ENCODE measurements at places on chromosomes 3 and 15.

- DNase-seq: no peak
These were observed 17.0 kb downstream of the THAP10 start for GRCh38 chr15:70875001-70875782.

DNA sequence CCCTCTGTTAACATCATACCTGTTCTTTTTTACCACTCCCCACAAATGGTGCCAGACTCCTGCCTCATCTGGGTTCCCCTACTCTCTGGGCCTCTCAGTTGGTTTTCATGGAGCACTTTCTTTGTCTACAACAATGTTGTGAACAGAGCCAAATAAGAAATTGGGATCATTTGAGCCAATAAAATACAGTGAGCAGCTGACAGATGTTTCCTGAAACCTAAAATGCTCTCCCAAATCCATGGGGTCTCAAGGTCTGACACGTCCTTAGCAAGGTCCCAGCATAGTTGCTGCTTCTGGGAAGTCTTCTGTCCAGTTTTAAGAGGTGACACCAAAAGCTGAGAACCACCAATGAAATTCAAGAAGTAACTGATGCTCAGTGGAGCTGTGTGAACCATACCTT lies 1.7 kb downstream of the NMNAT3 start:
- DNase-seq: no peak

- DNase-seq: no peak
These were observed 7.1 kb upstream of the TTC14 start for GRCh38 chr3:180594631-180595558.

GRCh38 chr3:71649757-71650156 lies 66.2 kb upstream of the FOXP1 start:
- DNase-seq: no peak

GRCh38 chr15:34606545-34606944 lies 23.1 kb upstream of the GOLGA8B start:
- DNase-seq: no peak

GRCh38 chr3:194688200-194688740 lies 2.6 kb downstream of the FAM43A start:
- no peak for DNase-seq

DNA sequence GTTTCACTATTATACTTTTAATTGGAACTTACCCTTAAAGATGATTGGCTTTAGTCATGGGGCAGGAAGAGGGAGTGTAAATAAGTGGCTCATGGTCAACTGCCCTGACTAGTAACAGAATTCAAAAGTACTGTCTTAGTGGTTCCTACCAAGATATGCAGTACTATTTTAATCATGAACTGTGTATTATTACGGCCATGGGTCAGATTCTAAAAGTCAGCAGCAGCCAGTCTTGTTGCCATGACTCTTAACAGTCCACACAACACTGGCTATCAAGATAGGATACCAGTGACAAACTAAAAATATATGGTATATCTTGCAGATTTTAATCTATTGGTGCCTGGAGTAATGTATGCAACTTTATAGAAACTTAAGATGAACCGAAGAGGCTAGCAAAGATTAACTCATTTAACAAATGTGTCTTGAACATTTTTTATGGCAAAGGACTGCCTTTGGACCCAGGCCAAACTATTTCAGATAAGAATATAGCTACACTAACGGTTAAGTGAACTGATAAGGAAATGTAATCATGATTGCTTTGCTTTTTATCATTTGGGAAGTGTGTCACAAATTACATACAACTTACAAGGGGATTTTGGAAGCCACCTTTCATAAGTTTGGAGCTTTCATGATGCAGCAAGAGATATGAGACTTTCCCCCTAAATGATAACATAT lies 163.7 kb downstream of the TCF12 start:
- no peak for DNase-seq

GRCh38 chr15:80607287-80607980 lies 87.7 kb upstream of the ABHD17C start:
- DNase-seq: no peak

- DNase-seq: no peak
These were observed 391.6 kb upstream of the SUCLG2 start for GRCh38 chr3:68045976-68046375.

GRCh38 chr3:186870421-186871201 lies 28.1 kb downstream of the ADIPOQ start:
- no peak for DNase-seq

GRCh38 chr3:42023380-42023779 lies 61.5 kb upstream of the ULK4 start:
- no peak for DNase-seq

DNA sequence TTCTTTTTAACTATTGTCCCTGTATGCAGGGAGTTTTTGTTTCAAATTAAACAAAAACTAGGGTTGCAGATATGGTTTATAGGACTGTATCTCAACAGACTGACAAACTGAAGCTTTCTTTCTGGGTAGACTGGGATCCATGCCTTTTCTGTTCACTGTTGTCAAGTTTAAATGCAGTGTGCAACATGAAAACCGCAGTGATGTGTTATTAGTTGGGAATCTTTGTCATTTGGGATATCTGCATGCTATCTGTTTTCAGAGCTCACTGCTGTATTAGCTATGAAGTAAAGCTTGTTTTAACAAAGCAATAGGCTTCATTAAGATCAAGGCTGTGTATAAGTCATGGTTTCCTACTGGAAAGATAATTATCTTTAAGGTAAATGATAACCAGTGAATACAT lies 21.4 kb upstream of the MCF2L2 start:
- DNase-seq: no peak

GRCh38 chr15:93283854-93284253 lies 194.8 kb upstream of the RGMA start:
- DNase-seq: no peak
